ENCODE measurements at places on chromosomes 16 and 17.
A peak's percentile ranks its signal among the peaks of the same experiment; 100 is the strongest.

- no peak for DNase-seq
Observed at GRCh38 chr17:66966298-66966697, 1.8 kb downstream of the CACNG4 start.

DNA sequence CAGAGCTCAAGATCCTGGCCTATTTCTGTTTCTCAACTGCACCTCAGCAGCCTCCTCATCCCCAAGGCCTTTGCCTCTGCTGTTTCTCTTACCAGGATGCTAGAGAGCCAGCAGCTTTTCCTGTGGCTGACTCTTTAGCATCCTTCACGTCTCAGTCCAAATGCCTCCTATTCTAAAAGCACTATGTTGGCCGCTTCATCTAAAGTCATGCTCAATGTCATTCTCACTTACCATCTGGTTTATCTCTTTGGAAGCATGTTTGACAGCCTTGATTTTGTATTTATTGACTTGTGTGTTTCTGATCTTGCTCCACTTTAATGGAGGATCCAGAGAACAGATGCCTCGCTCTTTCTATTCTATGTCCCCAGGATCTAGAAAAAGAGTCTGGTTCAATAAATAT lies 351.8 kb upstream of the CDH11 start:
- DNase-seq = no peak

DNA sequence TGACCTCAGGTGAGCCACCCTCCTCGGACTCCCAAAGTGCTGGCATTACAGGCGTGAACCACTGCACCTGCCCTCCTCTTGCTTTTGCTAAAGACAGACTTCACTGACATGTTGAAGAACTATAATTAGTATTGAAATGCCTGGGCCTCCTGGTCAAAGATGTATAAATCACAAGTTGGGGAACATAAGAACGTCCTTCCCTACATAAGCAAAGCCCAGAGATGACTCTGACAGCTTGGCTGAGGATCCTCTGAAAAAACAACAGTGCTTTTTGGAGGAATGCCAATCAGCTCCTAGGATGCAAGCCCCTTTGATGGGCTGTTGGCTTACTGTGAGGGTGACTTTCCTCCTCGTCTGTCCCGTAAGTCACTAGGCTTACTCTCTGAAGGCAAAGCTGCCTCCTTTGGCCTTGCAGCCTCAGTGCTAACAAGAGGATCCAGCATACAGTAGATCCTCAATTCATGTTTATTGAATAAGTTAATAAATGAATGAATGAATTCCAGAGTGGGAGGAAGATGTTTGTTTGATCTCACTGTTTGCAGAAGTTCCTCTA lies 6.3 kb downstream of the APOH start:
- DNase-seq = no peak

- peak; percentile 66 for DNase-seq
Observed at GRCh38 chr16:53949715-53950410, 245.9 kb downstream of the FTO start.

GRCh38 chr17:19867079-19867328 lies 732 bp downstream of the ULK2 start:
- DNase-seq = peak; percentile 79

- DNase-seq = no peak
Observed at GRCh38 chr17:58508341-58509067, 5.9 kb downstream of the MTMR4 start.
